ENCODE measurements at places on chromosomes 4 and X. TPM values are rescaled to one million over a fixed set of nuclear protein-coding genes. Genes with fewer than 3 reads are reported as not detected.

DRP2 gene
- total RNA-seq = 0.68 TPM

XAGE1A gene
- total RNA-seq = 36.9 TPM

DNA sequence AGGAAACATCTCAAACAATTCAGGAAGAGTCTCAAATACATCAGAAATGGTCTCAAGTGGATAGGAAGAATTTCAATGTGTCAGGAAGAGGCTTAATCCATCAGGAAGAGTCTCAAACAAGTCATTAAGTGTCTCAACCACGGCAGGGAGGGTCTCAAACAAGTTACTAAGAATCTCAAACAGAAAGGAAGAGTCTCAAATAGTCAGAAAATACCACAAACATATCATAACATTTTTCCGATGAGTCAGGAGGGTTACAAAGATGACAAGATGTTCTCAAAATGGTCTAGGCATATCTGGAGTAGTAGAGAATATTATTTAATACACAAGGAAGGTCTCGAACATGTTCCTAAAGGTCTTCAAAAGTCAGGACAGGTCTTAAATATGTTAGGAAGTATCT lies 109.3 kb upstream of the USP9X start:
- no peak for DNase-seq

DNA sequence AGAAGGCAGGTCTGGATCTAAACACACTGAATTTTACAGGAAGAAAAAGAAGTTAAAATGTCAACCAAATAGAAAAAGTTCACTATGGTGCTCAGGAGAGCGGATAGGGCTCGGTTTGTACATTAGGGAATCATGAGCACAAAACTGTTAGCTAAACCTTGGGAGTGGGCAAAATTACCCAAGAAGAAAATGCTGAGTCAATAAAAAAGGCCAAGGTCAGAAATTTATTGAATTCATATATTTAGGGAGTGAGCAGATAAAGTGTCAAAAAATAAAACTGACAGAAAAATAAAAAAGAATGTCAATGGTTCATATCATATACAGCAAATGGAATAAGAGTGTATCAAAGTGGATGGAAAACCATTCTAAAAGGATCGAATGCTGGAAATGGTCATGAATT lies 452.5 kb upstream of the SMIM31 start:
- no peak for DNase-seq

- DNase-seq = peak; percentile 62
Observed at GRCh38 chrX:73977542-73978169, 326.3 kb upstream of the ZCCHC13 start.

GRCh38 chr4:66693694-66694093 lies 851.6 kb downstream of the CENPC start:
- no peak for DNase-seq

DNA sequence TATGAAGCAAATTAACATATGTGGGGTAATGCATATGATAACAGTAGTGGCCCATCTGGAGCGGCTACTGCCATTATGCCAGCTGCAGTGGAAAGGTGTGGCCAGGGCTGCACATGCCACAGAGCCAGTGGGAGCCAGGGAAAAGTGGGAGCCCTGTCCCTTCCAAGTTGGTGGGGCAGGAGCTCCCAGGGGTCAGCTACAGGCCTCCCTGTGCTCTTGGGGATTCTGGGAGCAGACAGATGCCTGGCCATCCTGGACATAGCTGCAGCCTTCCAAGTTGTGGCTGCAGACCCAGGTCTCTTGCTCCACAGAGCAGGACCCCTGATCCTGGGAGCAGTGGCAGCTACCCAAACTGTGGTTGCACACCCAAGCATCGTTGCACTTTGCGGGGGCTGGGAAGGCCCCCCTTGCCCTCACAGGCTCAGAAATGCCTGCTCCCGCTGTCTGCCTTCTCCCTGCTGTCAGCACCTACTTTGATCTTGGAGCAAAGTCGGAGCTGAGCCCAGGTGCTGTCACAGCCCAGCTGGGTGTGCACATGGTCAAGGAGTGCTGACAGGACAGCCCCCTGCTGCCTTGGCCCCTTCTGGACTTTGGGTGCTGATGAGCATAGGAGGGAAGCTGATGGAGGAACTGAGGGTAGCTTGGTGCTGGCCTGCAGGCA lies 67.8 kb downstream of the NAA11 start:
- DNase-seq = no peak

GRCh38 chr4:23747281-23747735 lies 142.5 kb downstream of the PPARGC1A start:
- no peak for DNase-seq

GRCh38 chr4:13704035-13704434 lies 76.5 kb upstream of the BOD1L1 start:
- DNase-seq = no peak

DNA sequence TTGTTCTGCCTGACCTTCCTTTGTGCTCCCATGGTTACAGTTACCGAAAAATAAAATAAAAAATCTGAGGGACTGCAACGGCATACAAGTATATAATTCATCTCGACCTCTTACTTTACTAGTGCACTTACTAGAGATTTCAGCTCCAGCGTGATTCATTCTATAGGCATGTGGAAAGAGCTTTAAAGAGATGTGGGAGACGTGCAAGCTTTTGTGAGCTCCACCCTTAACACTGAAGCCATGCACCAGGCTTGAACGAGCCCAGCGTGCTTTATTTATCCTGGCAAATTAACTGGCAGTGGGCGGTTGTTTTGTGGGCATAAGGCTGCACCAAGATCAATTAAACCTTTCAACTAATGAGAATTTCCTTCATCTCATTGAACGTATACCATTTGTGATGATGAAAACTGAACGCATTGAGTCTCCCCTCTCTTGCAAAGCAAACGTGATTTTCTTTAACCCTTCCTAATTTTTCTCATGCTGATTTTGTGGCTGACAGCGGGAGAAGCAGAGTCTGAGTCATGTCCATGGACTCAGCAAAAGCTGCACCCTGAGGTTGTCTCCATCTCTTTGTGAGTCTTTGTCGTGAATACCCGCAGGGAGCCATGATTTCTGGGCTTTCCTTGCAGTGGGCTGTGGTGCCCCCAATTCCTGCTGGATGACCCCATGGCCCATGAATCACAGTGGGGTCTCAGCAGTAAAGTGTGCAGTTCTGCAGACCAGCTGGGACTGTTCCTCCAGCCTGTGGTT lies 60.1 kb downstream of the MXRA5 start:
- DNase-seq = peak; percentile 65

Data from A673 (cell line).